Stimulated activated naive CD4-positive, alpha-beta T cell (primary cell): ENCODE measurements at places on chromosomes 2 and 18.

GRCh38 chr2:7437141-7437540 lies 519.9 kb downstream of the RNF144A start:
- no peak for DNase-seq

DNA sequence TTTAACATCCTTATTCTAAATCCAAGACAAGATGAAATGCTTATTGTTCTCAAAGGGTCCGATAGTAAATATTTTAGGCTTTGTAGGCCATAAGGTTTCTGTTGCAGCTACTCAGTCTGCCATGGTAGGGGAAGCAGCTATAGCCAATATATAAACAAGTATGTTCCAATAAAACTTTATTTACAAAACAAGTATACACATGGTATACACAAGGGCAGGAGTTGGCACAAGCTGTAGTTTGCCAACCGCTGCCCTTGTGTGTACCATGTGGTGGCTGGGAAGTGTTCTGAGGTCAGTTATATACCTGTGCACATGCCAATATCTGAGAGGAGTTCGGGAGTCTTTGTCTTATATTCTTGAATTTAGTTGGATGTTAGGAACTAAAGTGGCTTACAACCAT lies 126.0 kb upstream of the DNMT3A start:
- no peak for DNase-seq

DNA sequence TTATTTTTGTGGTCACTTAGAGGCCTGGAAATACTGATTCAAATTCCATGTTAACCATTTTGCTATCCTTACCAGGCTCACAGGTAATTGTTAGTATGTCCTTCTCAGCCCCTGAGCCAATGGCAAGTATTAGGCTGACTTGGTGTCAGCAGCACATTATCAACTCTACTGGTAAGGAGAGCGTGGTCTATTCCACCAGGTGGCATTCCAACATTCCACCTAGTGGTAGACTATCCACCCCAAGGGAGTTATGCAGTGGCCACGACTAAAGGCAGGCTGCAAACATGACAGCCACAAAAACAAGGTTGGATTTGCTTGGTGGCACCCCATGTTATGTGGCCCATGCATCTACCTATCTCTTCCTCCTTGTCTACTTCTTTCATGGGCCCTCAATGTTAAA lies 31.8 kb upstream of the GCC2 start:
- no peak for DNase-seq

DNA sequence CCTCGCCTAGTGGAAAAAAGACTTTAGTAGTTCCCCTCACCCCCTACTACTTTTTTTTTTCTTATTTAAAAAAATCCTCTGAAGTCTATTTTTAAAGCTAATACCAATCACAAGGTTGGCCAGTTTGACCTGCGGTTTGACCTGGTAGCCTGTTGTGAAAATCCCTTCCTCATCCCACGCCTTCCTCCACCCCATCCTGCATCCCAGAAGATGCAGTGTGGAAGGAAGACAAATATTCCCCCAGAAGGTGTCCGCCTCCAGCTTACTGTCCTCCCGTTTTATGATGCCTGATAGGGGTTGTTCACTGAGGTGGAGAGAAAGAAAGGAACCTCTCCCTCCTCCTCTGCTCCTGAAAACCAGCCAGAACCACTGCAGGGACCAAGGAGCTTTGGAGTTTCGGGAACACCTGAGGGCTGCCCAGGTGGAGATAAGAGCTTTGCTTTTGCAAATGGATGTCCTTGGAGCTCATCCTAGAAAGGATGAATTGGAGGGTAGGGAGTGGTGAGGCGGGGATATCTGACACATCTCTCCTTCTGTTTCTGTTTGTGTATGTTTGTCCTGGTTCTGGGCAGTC lies 909 bp downstream of the ATP6V1C2 start:
- no peak for DNase-seq

GRCh38 chr2:220660277-220661145 lies 911.6 kb downstream of the EPHA4 start:
- DNase-seq = no peak

GRCh38 chr18:57772387-57772799 lies 30.7 kb downstream of the ATP8B1 start:
- no peak for DNase-seq
